ENCODE measurements at places on chromosomes 1 and 21.

- DNase-seq: no peak
Measured at GRCh38 chr1:229440851-229441537, 7.1 kb upstream of the ACTA1 start.

GRCh38 chr1:236578661-236579060, 25.7 kb downstream of the HEATR1 start:
- DNase-seq: no peak

- no peak for DNase-seq
Measured at GRCh38 chr21:30981403-30981802, 56.9 kb downstream of the KRTAP19-8 start.

GRCh38 chr1:76209648-76210047, 135.1 kb downstream of the ST6GALNAC3 start:
- no peak for DNase-seq

Measured in RPMI8226 (cell line).